Fibroblast of lung (primary cell): ENCODE measurements at places on chromosomes 3 and 15. TPM values are rescaled to one million over a fixed set of nuclear protein-coding genes. Genes with fewer than 3 reads are reported as not detected.

EBLN2 gene
- total RNA-seq, result 3.0 and 3.1 TPM in 2 replicates

DNA sequence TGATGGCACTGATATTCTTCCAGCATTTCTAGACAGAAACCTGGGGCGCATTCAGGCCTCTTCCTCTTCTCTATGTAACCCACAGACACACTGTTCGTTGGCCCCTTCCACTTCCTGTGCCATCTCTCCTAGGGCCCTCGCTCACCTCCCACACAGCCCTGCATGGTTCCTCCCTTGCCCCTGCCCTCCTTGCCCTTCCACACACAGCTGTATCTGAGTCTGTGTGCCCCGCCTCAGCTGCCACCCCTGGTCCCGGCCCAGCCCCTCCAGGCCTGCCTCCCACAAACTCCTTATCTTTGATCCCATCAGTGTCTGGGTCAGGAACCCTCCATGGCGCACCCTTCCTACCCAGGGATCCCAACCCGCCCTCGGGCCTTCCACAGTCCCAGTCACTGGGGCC, 37.9 kb downstream of the RAB6B start:
- DNase-seq, result no peak

- peak; percentile 40 for DNase-seq
Measured at GRCh38 chr3:43691120-43691995, 620 bp downstream of the ABHD5 start.

DNA sequence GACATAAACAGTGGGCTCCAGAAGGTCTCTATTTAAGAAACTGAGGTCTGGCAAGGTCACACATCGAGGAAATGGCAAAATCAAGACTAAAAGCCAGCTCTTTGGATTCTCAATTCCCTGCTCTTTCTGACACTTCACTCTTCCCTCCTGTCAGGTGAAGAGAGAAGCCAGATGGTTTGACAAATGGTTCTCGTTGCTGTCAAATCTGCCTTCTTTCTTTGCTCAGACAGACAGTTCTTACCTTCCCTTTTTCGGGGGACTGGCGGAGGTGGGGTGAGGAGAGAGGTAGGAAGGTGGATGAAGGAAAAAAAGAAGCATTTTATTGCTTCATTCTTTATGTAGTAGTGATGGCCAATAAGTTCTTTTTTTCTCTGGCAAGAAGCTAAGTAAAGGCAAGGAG, 133.4 kb downstream of the LPP start:
- no peak for DNase-seq

GRCh38 chr3:9111866-9112265, 137.6 kb downstream of the SRGAP3 start:
- DNase-seq, result peak; percentile 36

GRCh38 chr15:99931703-99932603, 198.7 kb upstream of the LYSMD4 start:
- DNase-seq, result peak; percentile 57

DNA sequence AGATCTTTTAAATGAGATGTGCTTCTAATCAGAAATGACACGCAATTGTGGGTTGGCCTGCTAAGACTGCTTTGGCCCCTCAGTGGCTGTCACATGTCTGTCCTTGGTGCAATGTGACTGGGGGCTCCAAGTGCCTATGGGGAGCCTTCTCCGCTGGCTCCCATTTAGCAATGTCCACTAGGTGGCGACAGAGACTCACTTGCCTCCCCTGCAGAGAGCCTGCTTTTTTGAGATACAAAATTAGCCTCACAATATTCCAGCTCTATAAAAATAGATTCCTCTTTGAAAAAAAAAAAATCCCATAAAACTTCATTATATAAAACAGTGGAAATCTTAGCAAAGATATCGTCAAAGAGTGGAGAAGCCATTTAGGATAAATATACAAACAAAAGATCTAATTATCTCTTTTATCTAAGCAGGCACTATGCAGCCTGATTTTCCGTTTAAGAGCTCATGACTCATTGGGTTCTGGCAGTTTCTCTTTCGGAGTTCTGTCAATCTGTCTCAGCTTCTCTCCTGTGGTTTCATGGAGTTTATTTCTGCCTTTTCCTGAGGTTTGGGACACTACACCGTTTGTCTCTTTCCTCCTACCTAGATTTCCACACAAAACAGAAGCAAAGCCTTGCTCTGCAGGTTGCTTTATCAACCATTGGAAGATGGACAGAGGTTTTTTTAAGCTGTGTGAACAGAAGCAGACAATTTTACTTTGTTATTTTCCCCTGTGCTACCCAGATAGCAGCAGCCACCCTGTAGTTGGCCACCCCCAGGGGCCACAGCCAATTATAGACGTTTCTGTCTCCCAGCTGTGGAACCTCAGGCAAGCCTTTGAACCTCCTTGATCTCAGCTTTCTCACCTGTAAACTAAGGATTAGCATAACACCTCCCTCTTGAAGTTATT, 68.4 kb upstream of the TNFAIP8L3 start:
- peak; percentile 78 for DNase-seq

- peak; percentile 36 for DNase-seq
Measured at GRCh38 chr3:99967796-99968195, 146.5 kb downstream of the FILIP1L start.
